ENCODE measurements at places on chromosomes 6 and 20.

DNA sequence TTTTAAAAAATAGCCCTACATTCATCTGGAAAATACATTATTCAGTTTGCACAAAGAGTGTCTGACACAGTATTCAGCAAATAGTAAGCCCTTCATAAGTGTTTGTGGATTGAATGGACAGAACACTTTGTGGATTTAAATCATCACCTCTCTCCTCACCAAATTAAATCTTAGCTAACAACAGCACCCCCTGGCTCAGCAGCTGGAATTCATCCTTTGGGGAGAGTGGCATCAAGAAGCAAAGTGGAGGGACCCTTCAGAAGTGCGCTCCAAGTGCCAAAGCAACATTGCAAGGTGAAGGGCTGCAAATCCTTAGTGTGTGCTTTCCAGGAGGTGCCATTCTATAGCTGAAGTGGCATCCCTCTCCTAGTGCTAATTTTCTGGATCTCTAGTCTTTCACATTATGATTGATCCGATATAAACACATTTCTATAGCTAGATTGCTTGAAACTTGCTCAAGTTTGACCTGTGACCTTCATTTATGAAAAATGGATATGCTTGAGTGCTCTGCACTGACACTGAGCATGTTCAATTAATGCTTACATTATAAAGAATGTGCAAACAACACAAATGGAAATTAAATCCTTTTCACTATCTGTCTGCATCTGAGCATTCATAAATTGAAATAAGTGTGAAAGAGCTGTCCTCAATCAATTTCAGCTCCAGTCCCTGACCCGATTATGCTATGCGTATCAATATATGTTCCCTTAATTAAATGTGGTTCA is 891.7 kb downstream of the C6orf118 start:
- no peak for DNase-seq

GRCh38 chr6:92688342-92688741 is 731.0 kb downstream of the EPHA7 start:
- no peak for DNase-seq

DNA sequence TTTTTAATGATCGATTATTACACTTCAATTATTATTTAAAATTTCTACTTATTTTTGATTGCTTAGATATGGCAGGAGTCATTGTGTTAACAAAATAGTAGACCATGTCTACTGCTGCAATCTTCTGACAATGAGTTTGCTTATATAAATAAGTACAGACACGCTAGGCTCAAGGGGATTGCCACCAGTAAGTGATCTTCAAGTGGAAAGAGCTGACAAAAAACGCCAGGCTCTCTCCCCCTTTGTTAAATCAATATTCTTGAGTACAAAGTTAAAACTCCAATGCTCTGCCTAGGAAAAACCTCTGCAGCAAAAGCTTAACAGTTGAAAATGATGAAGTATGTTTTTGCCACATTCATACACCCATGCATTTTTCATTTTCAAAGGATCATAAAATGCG is 738.1 kb downstream of the HDGFL1 start:
- no peak for DNase-seq

- no peak for DNase-seq
These were observed 2.3 kb downstream of the SNX9 start for GRCh38 chr6:157825243-157825904.

GRCh38 chr20:22909436-22909835 is 125.7 kb upstream of the SSTR4 start:
- no peak for DNase-seq

- DNase-seq = no peak
These were observed 53.7 kb downstream of the E2F3 start for GRCh38 chr6:20455251-20455940.

DNA sequence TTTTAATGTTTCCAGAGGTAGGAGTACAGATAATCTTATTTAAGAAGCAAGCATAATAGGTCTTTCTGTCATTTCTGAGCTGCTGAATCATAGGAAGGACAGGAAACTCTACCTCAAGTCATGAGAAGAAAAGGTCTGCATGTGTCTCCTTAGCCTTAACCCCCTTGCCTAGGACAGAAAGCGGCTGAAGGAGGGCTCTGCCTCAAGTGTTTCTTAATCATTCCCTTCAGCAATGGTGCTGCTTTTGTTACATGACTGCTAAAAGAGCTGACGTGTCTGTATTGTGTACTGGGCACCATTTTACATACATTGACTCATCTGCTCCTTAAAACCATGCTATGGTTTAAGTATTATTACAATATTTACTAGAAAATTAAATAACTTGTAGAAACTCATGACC is 564.0 kb upstream of the AGPAT4 start:
- no peak for DNase-seq

DNA sequence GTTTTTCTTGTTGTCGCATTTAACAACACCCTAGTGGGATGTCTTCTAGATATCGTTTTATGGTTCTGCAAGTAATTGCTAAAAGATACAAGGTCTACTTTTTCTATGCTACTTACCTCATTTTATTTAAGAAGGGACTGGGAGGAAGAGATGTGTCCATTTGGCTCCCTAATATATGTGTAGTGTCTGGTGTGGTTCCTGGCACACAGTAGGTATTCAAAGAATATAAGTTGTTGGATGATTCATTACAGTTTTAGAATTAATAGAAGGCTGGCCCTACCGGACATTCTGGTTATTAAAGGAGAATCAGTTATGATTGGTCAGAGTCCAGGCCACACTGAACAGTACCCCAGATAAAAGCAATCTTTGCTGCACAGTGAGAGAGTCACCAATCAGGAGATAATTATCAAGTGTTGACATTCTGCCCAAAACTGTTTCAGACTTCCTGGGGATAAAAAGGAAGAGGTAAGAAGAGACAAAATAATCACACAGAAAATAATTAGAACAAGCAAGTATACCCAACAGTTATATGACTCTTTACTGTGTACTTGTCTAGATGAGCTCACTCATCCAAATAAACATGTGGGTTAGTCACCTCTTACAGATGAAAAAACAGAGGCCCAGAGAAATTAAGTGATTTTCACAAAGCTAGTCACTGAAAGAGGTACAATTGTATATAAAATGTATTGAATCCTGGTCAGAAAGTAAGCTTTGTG is 7.0 kb downstream of the TMEM244 start:
- DNase-seq = no peak

Measured in stromal cell of bone marrow (primary cell).